ENCODE measurements at places on chromosomes 12 and 14.

GRCh38 chr12:117063162-117063911 lies 35.9 kb downstream of the TESC start:
- DNase-seq, result no peak

DNA sequence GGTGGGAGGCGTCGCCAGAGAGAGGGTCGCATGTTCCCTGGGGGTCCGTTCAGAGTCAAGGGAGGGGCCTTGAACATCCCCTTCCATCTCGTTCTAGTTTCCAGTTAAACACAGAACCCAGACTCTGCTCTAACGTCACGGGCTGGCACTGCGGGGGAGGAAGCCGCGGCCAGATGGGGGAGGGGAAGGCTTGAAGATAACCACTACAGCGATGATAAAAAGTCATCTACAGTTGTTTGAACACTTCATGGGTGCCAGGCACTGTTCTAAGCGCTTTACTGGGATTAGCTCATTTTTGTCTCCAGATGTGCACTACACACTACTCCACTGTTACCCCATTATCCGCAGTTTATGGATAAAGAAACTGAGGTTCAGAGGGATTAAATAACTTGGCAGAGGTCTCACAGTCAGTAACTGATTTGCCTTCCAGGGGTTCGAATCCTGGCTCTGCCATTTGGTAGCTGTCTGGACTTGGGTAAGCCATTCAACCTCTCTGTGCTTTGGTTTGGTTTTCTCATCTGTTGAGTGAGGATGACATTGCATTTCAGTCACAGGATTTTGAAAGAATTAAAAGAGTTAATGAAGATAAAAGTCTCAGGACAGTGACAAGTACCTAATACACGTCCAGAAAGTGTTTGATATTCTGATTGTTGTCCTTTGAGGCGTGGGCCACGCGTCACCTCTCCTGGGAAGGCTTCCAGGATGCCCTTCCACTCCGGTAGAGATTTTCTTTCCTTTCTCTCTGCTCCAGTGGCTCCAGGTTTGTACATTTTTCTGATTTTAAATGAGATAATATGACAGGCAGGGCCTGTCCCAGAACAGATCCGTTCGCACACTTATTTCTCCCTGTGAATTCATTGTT lies 798 bp upstream of the RASAL1 start:
- DNase-seq, result no peak

DNA sequence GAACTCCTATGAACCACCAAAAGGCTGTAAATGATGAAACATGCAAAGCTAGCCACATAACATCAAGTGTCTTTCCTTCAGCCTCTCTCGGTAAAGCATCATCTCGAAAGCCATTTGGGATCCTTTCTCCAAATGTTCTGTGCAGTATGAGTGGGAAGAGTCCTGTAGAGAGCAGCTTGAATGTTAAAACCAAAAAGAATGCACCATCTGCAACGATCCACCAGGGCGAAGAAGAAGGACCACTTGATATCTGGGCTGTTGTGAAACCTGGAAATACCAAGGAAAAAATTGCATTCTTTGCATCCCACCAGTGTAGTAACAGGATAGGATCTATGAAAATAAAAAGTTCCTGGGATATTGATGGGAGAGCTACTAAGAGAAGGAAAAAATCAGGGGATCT lies 61.2 kb downstream of the ATG14 start:
- DNase-seq, result no peak

- no peak for DNase-seq
Measured at GRCh38 chr14:67416085-67416484, 4.1 kb upstream of the PLEK2 start.

GRCh38 chr12:116050275-116050674 lies 227.2 kb downstream of the MED13L start:
- DNase-seq, result no peak
